ENCODE measurements at places on chromosomes 6 and 20.

- DNase-seq = no peak
These were observed 24.6 kb downstream of the RNF24 start for GRCh38 chr20:3990716-3991115.

DNA sequence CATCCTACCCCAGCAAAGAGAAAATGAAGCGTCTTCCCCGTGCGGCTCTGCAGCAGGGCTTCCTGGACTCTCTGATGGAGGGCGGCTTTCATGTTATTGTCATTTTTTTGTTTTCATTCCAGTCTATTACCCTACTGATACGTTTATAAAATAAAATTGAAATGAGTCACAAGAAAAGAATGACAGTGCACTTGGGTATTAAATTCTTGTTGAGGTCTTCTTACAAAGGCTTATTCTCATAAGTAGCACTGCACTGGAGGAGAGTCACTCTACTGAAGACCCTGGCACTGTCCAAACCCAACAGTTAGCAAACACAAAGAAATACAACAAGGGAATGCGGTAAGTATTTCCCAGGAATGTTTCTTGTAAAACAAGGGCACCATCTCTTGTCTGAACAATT, 379.3 kb downstream of the MAFB start:
- no peak for DNase-seq

GRCh38 chr6:147738516-147739162, 230.1 kb downstream of the SAMD5 start:
- DNase-seq = no peak

- DNase-seq = no peak
These were observed 430 bp upstream of the SOX18 start for GRCh38 chr20:64049878-64050260.

GRCh38 chr20:5657190-5657875, 92.9 kb upstream of the SHLD1 start:
- peak; percentile 39 for DNase-seq

DNA sequence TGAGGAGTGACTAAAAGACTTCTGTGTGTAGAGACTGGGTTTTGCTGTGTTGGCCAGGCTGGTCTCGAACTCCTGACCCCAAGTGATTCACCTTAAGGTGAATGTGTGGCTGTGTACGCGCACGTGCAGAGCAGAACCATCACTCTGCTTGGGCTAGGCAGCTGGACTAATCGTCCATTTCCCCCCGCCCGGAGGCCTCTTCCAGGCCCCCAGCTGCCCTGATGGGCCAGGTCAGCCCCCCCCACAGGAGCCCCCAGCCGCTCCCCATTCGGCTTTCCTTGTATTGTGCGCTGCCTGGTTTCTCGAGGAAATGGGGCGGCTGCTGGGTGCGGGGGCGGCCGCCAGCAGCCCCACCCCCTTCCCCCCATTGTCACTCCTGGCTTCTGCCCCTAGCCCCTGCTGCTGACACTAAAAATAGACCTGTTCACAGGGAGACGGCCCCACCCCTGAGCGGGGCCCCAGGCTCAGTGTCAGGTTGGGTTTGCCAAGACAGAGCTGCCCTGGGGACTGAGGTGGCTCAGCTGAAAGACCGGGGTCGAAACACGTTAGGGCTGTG, 24.6 kb upstream of the CSNK2A1 start:
- no peak for DNase-seq

Data from CMK (cell line).